Uterine smooth muscle cell (primary cell): ENCODE measurements at places on chromosomes 3 and 15. TPM values are rescaled to one million over a fixed set of nuclear protein-coding genes. Genes with fewer than 3 reads are reported as not detected.

C3orf20 gene
- not detected in 2 replicates for total RNA-seq

RFT1 gene
- 23.4 and 24.5 TPM in 2 replicates for total RNA-seq

FOXL2 gene
- total RNA-seq, result 11.2 and 12.8 TPM in 2 replicates

FGD5 gene
- total RNA-seq, result 0.11 and 0.37 TPM in 2 replicates

MEGF11 gene
- total RNA-seq, result not detected in 2 replicates

CADPS gene
- total RNA-seq, result 11.9 and 32.5 TPM in 2 replicates

CPNE4 gene
- total RNA-seq, result not detected in 2 replicates

FAM240A gene
- total RNA-seq, result not detected in 2 replicates

IQGAP1 gene
- total RNA-seq, result 265 and 279 TPM in 2 replicates

GP9 gene
- total RNA-seq, result not detected in 2 replicates

PCLAF gene
- 25.0 and 44.9 TPM in 2 replicates for total RNA-seq

RYR3 gene
- total RNA-seq, result not detected in 2 replicates

OIP5 gene
- 3.2 and 12.1 TPM in 2 replicates for total RNA-seq
